ENCODE measurements at places on chromosomes 5 and 9.

- DNase-seq, result no peak
Observed at GRCh38 chr5:124371111-124371706, 375.2 kb downstream of the ZNF608 start.

DNA sequence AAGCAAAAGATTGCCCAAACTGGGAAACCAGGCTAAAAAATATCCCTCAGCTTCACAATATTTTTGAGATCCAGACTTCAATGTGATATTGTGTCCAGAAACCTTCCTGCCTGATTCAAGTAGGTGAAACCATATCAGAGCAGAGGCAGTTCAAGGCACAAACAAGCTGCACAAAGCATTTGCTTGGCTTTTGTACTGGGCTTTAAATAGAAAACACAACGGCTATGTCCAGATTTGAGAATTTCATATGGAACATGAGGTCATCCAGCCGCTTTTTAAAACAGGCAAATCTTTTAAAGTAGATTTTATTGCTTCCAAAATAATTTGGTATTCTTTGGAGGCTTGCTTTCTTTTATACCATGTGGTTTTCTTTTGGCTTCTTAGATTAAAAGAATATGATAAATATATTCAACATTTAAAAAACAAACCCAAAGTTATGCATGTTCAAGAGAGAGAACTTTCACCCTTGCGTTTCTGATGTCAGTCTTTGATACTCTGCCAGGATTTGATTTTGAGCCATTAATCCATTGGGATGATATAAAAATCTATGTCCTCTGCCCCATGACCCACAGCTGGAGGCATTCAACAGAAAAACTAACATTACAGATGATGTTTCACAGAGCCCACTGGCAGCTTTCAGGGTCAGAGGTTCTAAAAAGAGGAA lies 29.0 kb upstream of the CCDC112 start:
- DNase-seq, result no peak

GRCh38 chr5:124059200-124059599 lies 547.2 kb downstream of the CSNK1G3 start:
- DNase-seq, result no peak

DNA sequence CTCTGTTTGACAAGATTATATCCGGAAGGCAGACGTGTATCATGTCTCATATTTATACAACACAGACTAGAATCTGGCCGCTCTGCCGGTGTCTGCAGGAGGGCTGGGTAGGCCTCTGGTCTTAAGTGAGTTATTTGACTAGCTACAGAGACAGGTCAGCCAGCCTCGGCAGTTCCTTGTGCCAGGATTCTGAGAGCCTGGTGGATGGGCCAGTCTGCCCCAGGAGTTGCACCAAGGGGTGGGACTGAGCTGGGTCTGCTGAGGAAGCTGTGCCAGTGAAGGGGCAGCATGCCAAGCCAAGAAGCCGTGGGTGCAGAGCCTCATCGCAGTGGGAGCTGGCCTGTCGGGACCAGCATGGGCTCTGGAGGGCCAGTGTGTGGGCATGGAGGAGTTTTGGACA lies 7.1 kb downstream of the SNX18 start:
- no peak for DNase-seq

- DNase-seq, result no peak
Observed at GRCh38 chr5:7868427-7868772, 431 bp downstream of the FASTKD3 start.

- DNase-seq, result no peak
Observed at GRCh38 chr5:11955331-11955730, 51.1 kb upstream of the CTNND2 start.

DNA sequence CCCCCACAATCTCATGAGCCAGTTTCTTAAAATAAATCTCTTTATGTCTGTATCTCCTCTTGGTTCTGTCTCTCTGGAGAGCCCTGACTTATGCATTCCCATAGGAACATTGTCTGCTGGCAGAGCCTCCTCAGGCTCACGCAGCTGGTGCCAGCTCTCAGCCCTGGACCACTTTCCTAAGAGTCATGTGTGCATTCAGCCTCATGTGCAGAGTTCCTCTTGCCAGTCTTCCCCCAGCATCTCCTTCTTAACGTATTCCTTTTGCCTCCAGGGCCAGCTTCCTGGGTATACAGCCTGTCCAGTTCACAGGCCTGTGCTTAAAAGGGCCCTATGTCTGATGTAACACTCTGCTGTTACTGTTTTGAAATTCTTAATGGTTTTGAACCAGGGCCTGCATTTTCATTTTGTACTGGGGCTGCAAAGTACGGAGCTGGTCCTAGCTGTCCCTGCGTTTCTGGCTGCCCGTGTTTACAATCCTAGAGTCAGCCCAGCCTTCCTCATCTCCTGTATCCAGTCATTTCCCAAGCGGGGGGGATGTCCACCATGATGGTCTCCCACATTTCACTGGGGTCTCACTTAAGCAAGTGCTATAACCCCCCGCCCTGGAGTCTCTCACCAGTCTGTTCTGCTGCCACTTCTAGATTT lies 18.1 kb downstream of the ANKRD33B start:
- no peak for DNase-seq

GRCh38 chr5:138999674-139000073 lies 124.5 kb upstream of the LRRTM2 start:
- DNase-seq, result no peak

- no peak for DNase-seq
Observed at GRCh38 chr9:134676361-134676760, 34.8 kb downstream of the COL5A1 start.

DNA sequence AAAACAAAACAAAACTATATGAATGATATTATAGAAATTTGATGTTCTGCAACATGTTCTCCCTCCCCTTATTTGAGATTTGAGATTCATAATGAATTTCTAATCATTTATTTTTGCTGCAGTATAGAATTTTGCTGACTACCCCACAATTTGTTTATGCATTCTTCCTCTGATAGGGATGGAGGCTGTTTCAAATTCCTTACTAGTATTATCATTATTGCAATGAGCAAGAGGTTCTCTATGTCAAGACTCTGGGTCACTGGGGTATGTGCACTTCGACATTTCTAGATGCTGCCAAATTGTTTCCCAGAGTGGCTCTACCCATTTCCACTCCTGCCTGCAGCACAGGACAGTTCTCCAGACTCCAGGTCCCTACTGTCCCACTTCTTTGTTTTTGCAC lies 54.9 kb upstream of the DAB2IP start:
- no peak for DNase-seq

DNA sequence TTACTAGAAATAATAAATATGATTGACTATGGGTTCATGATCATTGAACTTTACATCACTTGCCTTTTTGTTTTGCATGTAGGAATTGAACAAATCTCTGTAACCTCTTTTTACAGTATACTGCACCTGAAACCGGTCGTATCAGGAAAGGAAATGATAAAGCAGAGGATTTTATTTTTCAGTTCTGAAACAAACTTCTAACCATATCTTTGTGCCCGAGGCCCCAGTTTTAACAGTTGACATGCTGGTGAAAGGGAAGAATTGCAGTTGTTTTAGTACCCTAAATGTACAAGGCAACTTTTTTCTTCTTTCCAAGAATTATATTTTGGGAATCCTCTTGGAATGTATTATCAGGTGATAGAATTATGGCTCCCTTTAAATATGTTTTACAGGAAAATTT lies 27.8 kb downstream of the TMEM38B start:
- DNase-seq, result no peak
